ENCODE measurements at places on chromosomes 1 and 21. TPM values are rescaled to one million over a fixed set of nuclear protein-coding genes. Genes with fewer than 3 reads are reported as not detected.

HTR6 gene
- 0.13 TPM for total RNA-seq

KRTAP21-2 gene
- total RNA-seq = not detected

OR10J1 gene
- total RNA-seq = not detected

MAP10 gene
- total RNA-seq = 0.66 TPM

KANK4 gene
- total RNA-seq = not detected

SOX13 gene
- total RNA-seq = 8.6 TPM

LCE3D gene
- total RNA-seq = not detected

All from aortic smooth muscle cell (primary cell).